ENCODE measurements at places on chromosomes 6 and 20.

DNA sequence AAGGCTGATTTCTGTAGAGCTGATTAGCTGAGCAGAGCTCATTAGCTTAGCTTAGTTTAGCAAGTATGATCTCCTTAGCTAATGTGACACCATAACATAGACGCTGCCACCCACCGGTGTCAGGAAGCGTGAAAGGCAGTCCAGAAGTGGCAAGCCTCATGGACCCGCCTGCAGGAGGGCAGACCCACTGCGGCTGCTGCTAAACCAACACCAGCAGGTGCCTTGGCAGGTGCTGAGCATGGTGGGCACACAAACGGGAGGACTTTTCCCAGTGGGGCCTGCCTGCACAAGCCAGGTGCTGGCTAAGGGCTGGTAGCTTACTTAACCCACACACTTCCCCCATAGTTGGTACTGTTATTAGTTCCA, 22.7 kb downstream of the ZDHHC14 start:
- DNase-seq: no peak

- no peak for DNase-seq
Measured at GRCh38 chr6:43269273-43270007, 26.2 kb downstream of the TTBK1 start.

DNA sequence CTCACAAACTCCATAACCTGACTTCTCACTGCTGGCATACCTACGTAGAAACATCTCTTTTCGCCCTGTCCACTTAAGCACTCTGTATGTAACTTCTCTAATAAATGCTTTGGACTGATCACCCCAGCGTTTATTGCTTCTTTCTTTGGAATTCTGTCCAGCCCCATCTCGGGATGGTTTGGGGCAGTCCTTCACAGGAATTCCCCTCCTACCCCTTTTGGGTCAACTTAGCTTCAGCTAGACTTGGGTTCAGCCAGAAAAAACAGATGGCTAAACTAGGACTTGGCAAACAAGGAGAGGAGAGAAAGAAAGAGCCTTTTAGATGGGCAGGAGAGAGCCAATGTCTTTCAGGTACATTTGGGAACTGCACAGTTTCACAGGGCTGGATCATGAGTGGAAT, 3.9 kb upstream of the LTV1 start:
- no peak for DNase-seq

DNA sequence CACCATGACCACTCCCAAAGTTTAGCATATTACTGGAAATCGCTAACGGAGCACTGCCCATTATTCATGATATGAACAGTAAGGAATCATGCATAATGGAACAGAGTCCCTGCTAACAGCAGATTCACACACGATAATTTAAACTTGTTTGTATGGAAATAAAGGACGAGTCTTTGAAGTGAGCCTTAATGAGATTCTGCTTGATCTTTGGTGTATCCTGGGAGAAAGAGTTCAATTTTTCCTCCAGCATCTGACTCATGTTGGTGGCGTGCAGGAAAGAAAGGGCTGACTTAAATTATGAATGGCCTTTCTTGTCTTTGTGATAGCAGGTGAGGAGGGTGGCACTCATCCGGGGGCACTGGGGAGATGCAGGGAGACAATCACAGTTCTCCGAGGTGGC, 194.6 kb downstream of the ZNF217 start:
- DNase-seq: no peak

GRCh38 chr20:58716476-58717277, 24.1 kb downstream of the NPEPL1 start:
- DNase-seq: no peak

GRCh38 chr6:105744815-105745214, 341.3 kb upstream of the PRDM1 start:
- no peak for DNase-seq

DNA sequence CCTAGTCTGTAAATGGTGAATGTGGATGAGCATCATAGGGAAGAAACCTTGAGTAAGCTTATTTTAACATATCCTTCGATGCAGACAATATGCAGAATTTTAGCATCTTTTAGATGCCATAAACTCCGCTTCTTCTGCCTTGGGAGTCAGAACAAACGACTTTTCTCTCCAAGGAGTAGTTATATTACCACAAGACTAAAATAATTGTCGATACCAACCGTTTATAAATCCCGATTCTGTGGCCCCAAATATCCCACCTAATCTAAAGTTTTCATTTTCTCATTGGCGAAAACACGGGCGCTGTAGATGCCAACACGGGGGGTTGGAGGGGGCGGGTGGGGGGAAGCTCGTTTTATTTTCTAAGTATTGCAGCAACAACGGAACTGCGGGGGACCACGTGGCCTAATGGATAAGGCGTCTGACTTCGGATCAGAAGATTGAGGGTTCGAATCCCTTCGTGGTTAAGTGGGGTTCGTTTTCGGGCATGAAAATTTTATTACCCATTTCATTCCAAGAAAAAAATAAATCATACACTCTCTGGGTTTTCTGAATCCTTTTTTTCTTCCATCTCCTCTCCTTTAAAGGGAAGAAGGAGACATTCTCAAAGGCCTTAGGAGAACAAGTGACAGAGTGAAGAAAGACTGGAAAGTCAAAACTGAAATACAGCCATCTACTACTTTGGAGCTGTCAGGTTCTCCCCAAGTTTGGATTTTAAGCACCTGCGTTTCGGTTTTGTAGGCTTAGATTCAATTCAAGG, 65.5 kb upstream of the BTN3A2 start:
- no peak for DNase-seq

GRCh38 chr6:106146852-106147351, 60.8 kb downstream of the PRDM1 start:
- DNase-seq: no peak

DNA sequence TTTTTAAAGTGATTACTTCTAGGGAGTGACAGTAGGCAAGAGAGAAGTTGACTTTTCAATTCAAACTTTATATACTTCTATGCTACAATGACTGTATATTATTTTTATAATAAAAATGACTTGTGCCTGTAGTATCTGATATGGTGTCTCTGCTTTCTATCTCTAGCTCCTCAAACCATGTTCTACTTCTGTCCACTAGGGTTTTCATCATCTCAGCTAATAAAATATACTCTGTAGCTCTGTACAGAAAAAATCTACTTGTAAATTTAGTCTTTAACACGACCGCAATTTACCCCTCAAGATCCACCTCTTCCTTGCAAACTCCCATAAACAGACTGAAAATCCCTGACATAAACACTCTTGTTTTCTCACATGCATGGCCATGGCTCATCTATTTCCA, 42.3 kb downstream of the HBS1L start:
- DNase-seq: no peak

- DNase-seq: no peak
Measured at GRCh38 chr6:143755301-143755744, 77.6 kb downstream of the PHACTR2 start.

DNA sequence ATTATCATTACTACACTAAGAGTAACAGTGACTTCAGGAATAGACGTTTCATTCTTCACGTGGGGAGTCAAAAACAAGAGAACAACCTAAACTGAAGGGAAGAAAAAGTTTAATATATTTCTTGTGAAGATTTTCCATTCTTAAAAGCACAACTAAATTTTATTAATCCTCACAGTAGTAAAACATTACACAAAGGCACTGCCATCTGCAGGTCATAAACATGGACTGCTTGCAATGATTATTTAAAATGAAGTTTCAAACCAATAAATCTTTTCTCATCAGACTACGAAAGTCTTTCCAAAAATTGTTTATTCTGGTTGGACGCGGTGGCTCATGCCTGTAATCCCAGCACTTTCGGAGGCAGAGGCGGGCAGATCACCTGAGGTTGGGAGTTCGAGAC, 2.6 kb downstream of the NCOA5 start:
- no peak for DNase-seq

GRCh38 chr6:122365775-122366403, 33.6 kb upstream of the HSF2 start:
- DNase-seq: no peak

- no peak for DNase-seq
Measured at GRCh38 chr6:158018851-158019361, 37.2 kb downstream of the SYNJ2 start.

- DNase-seq: no peak
Measured at GRCh38 chr6:32741031-32741960, at the start of gene HLA-DQA2. HLA-DQA2 (plus strand) TSS chr6:32741391; CDS start chr6:32741444, 53 bp downstream.

DNA sequence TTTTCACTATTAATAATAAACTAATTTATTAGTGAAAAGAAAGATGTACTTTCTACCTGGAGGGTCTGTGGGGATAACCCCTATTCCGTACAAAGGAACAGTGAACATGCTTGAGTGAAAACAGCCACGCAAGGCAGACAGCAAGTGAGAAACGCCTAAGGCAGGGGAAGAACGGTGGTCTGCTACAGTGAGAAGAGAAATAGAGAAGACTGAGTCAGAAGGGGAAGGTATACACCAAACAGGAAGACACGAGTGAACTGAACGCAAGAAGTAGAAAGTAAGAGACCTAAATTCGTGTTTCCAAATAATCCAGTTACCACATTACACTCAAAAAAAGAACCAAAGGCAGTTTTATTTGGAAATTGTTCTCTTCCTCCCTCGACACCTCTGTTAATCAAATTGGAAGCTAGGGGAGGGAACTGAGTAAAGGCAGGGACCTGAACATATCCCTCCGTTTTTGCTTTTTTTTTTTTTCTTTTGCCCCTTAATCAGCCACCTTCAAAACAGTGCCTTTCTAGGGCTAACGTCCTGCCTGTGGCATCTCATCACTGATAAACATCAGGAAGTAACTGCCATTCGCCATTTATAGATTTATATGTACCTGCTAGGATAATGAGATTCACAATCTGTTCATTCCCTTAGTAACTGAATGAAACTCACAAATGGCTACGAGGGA, 48.9 kb downstream of the ATXN1 start:
- no peak for DNase-seq

DNA sequence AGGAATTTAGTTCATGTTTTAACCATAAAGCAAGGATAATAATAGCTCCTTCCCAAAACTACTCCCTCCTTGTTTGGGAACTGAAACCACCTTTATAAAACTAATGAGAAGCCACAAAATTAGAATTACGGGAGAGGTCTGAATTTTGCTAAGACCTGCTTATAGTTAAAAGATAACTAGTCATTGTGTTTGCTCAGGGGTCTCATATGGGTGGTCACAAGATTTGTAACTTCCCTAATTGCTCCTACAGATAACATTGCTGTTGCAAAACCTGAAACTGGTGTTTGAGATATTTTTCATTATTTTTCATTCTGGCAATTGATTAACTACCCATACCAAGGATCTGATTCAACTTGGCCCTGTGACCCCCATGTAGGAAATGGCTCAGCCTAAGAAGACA, 154.5 kb upstream of the PLCB4 start:
- DNase-seq: no peak

- peak; percentile 47 for DNase-seq
Measured at GRCh38 chr20:36030149-36030548, 61.8 kb downstream of the CNBD2 start.

DNA sequence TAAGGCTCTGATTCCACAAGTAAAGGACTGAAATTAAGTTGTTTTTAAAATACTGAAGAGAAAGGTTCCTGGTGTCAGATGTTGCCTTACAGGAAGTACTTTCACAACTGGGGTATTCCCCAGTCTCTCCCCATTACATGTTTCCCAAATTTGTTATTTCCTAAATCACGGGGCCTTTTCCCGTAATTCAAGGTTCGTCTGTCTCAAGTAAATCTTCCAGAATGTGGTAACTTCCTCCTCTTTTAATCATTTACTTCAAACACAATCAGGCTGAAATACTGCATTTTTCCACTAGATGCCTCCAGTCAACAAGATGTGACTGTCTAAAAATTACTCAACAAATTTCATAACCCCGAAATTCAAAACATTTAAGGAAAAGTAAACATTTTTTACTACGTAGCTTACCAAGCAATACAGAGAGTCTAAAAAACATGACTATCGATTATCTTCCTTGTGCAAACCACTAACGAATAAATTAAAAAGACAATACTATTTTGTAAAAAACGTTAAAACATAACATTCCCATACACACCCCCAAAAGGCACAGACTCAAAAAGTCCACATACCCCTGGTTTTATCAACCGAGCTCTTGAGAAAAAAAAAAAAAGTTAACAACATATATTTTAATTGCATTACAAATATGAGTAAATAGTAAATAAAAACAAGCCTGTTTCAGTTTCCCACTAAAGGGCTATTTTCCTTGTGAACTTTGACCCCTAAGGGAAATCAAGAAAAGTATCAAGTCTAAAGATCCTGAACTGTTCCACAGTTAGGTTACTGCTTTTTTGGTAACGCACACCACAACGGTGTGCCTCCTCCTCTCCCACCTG, 1.7 kb downstream of the SOD2 start:
- DNase-seq: peak; percentile 57

GRCh38 chr6:38016824-38017223, 197.3 kb downstream of the ZFAND3 start:
- no peak for DNase-seq

- DNase-seq: no peak
Measured at GRCh38 chr6:89834884-89835792, 5.5 kb downstream of the CASP8AP2 start.

GRCh38 chr6:138403324-138403800, 661 bp upstream of the HEBP2 start:
- no peak for DNase-seq

DNA sequence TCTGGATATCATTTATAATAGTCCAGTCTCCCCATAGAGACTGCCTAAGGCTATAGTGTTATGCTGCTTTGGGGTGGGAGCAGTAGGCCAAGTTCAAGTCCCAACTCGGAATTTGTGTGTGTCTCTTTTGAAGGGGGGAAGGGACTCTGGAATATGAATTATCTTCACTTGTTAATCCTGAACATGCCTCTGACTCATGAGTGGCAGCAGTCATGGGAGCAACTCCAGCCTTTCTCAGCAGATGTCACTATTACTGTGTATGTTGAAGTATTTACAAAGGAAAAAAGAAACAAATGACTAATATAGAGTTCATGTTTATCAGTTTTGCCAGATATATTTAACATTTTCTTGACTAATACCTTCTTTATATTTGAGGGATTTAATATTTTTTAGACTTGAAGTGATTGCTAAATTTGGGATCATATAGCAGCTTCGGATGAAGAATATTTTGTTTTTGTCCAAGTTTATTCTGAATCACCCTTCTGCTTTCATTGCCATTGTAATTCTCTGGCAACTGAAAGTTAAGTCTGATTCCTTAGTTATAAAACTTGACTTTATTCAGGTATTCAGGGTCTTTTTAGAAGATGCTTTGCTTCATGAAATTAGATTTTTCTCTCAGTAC, 23.4 kb downstream of the FAM217A start:
- peak; percentile 13 for DNase-seq

GRCh38 chr20:11814267-11814666, 103.4 kb upstream of the BTBD3 start:
- no peak for DNase-seq

GRCh38 chr20:10213526-10213925, 5.1 kb upstream of the SNAP25 start:
- DNase-seq: no peak

- no peak for DNase-seq
Measured at GRCh38 chr6:37889486-37889885, 70.0 kb downstream of the ZFAND3 start.

Measured in forelimb muscle (tissue), 1 donor.